HL-60 (cell line): ENCODE measurements at places on chromosomes 4 and X.

DNA sequence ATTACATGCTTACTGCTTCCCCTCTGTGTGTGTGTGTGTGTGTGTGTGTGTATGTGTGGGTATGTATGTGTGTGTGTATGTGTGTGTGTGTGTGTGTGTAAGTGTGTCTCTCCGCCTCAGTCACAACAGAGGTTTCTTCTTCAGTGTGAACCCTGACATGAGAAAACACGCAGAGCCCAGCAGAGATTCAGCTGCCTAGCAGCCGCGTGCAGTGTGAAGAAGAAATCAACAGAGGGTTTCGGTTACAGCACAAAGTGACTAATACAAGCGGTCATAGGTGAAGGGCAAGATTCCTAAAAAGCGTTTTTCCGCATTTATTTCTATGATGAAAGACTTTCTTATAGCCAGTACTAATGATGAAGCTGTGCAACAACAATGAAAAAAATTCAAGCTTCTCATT lies 55.3 kb upstream of the ZFP42 start:
- DNase-seq: no peak

DNA sequence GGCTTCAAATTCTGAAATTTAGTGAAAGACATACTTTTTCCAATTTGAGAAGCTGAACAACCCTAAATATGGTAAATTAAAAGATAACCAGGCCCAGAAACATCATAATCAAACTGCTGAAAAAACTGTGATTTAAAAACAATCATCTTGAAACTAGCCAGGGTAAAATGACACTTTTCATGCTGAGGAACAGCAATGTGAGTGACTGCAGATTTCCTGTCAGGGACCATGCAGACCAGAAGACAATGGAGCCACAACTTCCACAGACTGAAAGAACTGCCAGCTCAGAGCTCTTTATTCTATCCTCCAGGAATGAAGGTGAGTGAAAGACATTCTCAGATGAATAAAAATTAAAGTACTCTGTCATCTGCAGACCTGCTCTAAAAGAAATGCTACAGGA lies 73.3 kb downstream of the NAT8L start:
- no peak for DNase-seq

DNA sequence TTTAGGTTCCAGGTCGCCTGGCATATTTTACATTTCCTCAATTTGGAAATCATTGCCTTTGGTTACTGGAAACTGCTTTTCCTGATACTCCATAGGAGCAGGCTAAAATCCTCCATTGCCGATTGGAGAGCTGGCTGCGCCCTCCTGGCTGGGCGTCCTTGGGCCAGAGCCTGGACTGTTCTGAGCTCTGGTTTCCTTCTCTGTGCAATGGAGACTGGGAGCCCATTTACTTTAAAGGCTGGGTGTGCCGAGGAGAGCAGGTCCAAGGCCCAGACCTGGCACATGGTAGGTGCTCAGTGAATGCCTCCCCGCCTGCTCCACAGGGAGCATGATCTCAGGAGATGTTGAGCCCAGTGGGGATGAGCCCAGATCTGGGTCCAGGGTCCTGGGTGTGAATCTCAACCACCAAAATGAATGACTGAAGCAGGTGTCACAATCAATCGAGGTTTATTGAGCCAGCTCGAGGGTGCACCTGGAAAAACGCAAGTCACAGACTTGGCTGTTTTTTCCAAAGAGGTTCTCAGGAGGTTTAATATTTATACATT lies 50.0 kb downstream of the EVC start:
- DNase-seq: no peak

DNA sequence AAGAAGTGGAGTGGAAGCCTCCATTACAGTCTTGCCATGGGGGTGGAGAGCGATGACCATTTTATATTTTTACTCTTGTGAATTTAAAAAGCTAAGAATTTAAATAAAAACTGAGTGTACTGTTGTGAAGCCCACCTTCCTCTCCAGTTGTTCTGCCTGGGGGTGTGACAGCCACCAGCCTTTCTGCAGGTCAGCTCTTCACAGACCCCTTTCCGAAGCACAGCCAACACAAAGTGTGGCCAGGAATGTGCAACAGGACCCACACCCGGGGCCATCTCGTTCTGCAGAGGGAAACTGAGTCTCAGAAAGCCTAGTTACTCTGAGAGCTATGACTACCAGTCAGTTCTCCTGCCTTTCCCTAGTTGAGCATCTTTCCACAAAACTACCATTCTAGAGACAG lies 1.4 kb downstream of the GRPEL1 start:
- DNase-seq: no peak
